ENCODE measurements at places on chromosomes 7 and 10.

DNA sequence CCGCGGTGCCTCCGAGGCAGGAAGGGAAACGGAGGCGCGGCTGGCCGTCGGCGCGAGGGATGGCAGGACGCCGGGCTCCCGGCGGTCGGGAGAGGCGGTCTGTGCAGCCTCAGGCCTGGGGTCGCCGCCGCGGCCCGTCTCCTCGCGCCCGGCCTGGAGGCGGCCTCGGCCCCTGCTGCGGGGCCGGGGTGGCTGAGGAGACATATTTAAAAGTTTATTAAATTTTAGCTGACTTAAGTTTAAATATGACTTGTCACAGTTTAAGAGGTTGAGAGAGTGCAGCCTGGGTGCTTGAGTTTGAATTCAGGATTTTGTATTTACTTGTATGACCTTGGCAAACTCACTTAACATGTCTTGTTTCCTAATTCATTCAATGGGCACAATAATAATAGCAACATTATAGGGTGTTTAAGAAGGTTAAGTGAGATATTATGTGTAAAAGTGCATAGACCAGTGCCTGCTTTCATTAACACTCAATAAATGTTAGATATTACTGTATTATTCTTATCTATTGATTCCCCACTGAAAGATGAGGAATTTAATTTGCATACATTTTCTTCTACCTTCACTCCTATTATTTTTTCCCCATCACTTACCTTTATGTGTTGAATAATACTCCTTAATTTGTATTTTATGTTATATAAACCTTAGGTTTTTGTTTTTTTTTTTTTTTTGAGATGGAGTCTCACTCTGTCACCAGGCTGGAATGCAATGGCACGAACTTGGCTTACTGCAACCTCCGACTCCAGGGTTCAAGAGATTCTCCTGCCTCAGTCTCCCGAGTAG, 718 bp downstream of the DYNC2I1 start:
- DNase-seq = peak; percentile 59

DNA sequence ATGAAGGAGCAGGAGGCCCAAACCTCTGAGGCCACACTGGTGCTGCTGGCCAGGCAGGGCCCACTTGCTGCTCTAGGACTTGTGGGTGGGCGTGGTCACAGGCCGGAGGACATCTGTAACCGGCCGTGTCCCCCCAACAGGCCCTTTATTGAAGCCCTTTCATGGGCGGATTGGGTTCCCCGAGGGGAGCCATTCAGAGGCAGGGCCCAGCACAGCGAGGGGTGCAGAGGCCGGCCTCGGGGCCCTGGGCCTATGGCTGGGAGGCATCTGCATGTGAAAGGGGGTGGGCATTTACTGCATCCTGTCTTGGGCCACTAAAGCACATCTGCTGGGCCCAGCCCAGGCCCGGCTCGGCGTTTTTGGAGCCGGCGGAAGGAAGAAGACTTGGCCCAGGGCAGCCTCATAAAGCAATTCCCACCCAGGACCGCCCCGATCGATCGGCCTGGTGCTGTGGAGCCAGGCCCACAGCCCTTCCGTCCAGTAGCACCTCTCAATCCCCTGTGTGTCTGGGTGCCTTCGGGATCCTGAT, 8.4 kb downstream of the LHPP start:
- no peak for DNase-seq

DNA sequence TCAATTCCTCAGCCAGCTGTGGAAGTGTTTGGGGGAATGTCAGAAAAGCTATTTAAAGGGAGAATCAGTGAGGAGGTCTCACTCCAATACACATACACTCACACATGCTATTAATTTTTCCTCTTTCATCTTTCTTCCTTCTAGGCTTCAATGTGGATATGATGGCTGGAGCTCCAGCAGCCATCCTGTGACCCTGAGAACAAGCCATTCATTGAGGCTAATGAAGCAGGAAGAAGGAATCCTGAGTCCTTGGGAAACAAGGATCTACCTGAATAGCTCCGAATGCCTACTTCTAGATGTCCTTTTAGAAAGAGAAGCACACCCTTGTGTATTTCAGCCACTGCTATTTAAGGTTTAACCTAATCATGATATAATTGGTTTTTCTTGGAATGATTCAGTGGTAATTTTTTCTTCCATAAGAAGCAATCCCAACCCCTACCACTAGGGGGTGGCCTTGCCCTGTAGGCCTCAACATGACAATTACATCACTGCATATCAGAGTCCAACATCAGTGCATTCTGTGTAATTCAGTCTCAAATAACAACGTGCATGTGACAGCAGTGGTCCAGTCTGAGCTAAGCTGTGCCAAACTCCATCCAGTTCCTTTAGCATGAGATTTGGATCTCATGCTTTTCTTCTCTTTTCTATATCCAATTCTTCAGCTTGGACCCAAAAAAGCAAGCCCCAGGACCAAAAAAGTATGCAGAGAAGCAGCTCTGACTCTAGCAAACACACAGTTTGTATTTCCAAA, 85.3 kb upstream of the ANKRD1 start:
- DNase-seq = peak; percentile 81

DNA sequence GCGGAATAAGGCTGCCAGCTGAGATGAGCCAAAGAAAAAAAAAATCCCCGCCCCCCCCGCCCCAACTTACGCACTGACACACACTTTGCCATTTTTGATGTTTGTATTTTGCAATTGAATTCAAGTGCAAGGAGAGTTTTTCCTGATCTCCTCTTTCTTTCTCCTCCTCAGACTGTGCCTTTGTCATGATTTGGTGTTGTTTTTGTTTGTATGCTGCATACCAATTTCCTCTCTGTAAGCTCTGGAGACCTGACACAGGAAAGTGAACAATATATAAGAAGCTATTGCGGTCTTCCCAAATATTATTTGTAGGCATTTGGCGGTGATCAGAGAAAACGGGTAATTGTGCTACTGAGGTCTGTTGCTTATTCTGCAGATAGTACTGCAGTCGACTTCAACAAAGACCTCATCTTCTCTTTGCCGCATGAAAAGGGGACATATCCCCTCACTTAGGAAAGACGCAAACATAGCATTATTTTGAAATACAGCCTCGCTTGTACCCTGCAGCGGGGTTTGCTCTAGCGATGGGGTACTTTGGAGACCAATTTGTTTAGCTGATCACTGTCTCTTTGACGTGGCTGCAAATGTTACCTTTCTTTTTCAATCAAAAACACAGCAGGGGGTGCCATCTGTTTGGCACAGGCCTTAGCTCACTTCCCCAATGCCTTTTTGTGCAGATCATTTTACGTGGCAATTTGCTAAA, 206.6 kb downstream of the SKAP2 start:
- DNase-seq = no peak

DNA sequence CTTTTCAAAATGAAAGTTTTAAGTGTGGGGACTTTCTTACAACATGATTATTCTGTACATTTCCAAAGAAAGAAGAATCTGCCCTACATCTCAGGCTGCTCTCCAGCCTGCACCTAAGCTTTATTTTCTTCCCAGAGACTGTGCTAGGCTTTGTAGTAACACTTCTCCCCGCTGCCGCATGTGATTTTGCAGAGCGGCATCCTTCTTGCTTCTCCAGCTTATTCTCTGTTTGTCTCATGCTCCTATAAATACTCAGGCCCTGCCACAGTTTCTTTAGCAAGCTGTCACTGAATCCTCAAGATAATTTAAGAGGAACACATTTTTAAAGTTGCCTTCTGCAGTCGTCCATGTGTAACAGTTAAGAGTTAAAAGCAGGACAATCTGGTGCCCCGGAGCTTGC, 53.5 kb downstream of the INSYN2A start:
- DNase-seq = no peak

DNA sequence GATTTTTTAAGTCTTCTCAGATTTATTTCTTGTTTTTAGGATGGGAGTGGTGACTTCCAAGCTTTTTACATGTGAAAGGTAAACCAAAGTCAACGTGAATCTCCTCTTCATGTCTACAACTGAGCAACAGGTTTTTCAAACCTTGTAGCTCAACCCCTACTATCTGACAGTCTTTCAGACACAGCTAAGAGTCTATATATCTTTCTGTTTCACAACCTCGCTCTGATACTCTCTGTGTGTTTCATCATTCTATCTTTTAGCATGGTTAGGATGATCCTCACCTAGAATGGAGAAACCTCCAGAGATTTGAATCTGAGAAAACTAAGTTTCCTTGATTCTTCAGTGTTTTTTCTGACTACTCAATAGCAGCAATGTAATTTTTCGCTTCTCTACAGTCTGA, 96.1 kb downstream of the EPDR1 start:
- DNase-seq = no peak

GRCh38 chr10:36450380-36450779, 675.0 kb upstream of the ANKRD30A start:
- no peak for DNase-seq

GRCh38 chr7:91242097-91242844, 22.0 kb upstream of the FZD1 start:
- DNase-seq = no peak

DNA sequence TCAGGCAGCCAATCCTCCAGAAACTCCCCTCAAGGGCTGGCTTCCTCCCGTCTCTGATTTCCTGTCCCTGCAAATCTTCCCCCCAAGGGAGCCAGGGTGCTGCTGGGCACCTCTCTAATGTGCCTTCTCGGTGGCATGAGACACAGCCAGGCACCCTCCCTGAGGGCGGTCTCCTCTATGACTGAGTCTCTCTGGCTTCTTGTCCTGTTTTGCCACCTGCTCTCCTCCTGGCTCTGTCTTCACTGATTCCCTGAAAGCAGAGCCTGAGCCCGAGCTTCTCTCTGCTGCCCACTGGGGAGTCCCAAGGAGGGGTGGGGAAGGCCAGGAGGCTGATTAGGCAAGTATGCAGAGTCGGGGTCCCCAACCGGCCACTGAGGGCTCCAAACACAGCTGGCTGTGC, 60.4 kb upstream of the INSIG1 start:
- no peak for DNase-seq

GRCh38 chr7:35026150-35026549, 11.1 kb downstream of the DPY19L1 start:
- DNase-seq = no peak

- DNase-seq = no peak
These were observed 917.0 kb downstream of the TYW1 start for GRCh38 chr7:67913604-67914003.

GRCh38 chr10:60534761-60535389, 145.2 kb upstream of the ANK3 start:
- DNase-seq = no peak

GRCh38 chr7:140084972-140085371, 22.2 kb upstream of the PARP12 start:
- no peak for DNase-seq

DNA sequence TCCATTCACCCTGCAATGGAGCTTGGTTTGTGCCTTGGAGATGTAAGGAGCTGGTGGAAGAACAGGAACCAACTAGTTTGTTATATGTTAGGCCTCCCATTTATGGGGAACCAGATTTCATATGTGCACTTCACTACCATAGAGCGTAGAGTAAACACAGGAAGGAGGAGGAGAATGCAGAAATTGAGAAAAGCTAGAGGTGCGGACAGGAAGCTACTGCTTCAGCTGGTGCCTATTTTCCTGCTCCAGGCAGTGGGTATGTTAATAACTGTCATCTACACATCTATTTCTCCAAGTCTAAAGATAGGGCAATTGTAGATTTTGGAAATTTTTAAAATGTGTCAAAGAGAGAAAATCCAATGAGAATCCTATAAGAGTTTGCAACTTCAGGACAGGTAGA, 482.2 kb downstream of the PLXDC2 start:
- no peak for DNase-seq

DNA sequence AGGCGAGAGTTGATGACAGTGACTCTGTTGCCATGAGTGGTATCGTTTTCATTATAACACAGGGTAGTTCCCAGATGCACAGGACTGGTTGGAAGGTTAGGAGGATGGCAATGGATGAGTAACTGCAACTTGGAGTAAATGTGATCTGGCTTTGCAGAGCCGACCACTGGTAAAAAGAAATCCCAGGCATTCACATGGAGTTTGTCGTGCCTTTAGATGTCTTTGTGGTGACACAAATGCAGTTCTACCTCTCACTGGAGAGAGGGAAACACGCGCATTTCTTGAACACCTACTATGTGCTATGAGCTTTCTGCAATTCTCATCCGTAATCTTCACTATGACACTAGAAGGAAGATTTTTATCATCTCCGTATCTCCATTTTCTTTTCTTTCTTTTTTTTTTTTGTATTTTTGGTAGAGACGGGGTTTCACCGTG, 1.7 kb upstream of the MNX1 start:
- DNase-seq = no peak

DNA sequence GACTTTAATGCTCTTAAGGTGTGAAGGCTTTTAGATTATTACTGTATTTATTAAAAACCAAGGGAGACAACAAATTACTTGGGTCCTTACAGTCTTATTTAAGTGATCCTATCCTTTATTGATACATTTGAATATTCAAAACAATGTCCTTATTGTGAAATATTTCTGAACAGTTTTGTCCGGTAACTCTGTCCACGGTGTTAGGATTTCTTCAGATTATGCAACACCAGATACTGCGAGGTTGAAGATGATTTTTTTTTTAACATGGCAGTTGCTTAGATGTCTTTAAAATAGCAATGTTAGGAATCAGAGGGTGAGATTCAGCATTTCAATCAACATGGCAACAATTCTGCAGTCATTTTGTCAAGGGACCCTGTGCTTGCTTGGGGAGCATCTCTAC, 176.5 kb downstream of the CSTF2T start:
- no peak for DNase-seq

GRCh38 chr10:74297389-74298080, 146.5 kb downstream of the ADK start:
- no peak for DNase-seq

- peak; percentile 77 for DNase-seq
These were observed 25.3 kb downstream of the CCDC6 start for GRCh38 chr10:59880971-59881510.

- peak; percentile 58 for DNase-seq
These were observed 49.3 kb downstream of the PPP1R17 start for GRCh38 chr7:31735991-31736982.

- no peak for DNase-seq
These were observed 86.4 kb downstream of the VPS41 start for GRCh38 chr7:38822549-38822948.

DNA sequence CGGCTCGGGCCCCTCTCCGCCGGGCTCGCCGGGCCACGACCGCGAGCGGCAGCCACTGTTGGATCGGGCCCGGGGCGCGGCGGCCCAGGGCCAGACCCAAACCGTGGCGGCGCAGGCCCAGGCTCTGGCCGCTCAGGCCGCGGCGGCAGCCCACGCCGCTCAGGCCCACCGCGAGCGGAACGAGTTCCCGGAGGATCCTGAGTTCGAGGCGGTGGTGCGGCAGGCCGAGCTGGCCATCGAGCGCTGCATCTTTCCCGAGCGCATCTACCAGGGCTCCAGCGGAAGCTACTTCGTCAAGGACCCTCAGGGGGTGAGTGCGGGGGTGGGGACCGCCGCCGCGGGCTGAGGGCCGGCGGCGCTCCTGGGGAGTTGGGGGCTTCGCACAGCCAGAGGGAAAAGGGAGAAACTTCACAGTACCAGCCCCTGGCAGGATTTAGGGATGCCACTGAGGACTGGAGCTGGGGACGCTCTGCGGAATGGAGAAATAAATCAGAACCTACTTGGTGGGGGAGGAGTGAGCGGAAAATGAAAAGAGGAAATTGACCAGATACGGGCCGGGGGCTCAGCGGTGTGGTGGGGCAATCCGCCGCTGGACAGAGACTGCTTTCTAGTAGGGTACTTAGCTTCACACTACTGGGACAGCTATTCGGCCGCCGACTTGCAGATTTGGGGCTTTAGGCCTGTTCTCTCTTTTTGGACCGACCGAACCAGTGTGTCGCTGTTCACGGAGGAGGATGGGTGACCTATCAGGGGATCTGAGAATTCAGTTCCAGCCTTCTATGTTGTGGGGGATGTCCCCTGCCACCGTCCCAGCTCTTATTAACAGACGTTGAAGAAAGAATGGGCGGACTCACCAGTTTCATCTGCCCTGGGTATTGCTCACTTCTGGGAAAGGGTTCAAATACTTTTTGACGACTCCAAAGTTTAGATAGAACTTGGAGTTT, 669 bp downstream of the PI4K2A start:
- DNase-seq = peak; percentile 65

- no peak for DNase-seq
These were observed 219.7 kb upstream of the FERD3L start for GRCh38 chr7:19364950-19365349.
